ENCODE measurements at places on chromosomes 13 and 19.
A peak's percentile ranks its signal among the peaks of the same experiment; 100 is the strongest.

DNA sequence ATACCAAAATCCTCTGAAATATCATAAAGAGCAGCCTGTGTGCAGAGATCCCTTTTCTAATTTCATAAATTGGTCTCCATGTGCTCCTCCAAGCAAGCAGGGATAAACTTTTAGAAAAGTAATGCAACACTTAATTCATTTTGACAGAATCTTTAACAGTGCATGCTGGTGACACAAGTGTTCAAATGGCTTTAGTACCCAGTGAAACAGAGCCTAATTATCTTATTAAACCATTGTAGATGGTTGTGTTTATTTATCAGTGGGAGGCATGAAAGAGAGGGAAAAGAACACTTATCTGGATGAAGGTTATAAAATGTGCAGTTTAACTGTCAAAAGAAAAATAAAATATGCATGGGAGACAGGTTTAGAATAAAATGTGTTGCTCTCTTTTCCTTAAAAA, 945.0 kb upstream of the PCDH20 start:
- no peak for DNase-seq

GRCh38 chr19:2827022-2827421, 7.4 kb downstream of the ZNF554 start:
- DNase-seq = no peak

DNA sequence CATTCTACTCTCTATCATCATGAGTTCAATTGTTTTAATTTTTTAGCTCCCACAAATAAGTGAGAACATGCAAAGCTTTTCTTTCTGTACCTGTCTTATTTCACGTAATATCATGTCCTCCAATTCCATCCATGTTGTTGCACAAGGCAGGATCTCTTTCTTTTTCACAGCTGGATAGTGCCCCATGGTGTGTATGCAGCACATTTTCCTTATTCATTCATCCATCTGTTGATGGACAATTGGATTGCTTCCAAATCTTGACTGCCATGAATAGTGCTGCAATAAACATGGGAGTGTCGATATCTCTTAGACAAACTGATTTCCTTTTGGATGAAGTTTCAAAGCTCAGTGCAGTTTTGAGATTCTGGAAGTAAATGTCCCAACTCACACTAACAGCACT, 326.9 kb downstream of the FGF9 start:
- no peak for DNase-seq

GRCh38 chr19:11767633-11768133, 883 bp downstream of the ZNF441 start:
- peak; percentile 19 for DNase-seq

DNA sequence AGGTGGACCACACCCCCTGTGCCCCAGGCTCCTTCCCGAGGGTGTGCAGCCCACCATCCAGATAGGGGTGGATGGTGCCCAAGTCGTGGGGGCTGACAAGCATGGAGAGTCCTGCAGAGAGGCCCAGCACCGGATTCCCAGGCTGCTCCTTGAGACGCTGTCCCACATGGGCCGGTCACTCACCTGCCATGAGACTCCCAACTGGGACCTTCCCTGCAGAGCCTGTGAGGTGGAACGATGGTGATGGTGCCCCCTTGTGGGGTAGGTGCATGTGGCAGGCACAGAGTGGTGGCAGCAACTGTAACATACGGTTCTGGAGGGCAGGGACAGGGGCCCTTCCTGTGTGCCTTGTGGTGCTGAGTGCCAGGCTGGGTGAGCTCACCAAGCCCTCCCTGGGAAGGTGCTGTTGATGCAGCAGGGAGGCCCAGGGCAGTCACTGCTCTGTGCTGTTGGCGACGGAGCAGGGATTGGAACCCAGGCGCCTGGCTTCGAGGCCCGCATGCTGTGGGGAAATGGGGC, 33.1 kb downstream of the PPP1R37 start:
- DNase-seq = peak; percentile 74

Data from inflammatory macrophage (primary cell).